Stimulated activated CD4-positive, alpha-beta T cell treated with anti-CD3 and anti-CD28 coated beads, Interleukin-1b, Interleukin-23, amount 100 ng/mL, for 1 hour (primary cell): ENCODE measurements at places on chromosomes 1 and 21.
A peak's percentile ranks its signal among the peaks of the same experiment; 100 is the strongest.

DNA sequence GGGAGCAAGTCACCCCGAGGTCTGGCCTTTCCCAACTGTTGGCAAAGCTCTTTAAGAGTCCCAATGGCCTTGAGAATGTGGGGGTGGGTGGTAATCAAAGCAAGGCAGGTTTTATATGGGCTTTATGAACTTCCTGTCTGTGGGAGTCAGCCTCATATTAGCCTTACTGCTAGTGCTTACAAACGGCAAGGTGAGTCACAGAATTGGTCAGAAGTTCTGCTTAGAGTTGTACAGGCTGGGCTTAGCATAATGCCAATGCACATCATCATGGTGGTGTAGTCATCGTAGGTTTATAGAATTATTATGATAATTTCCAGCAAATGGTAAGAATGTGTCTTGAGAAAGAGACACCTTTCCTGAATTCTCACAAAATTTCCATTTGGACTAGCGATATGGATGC lies 192.7 kb upstream of the KIAA0040 start:
- DNase-seq = no peak

GRCh38 chr1:115839679-115840237 lies 1.2 kb downstream of the NHLH2 start:
- no peak for DNase-seq

- DNase-seq = no peak
Observed at GRCh38 chr1:226741009-226741408, 1.9 kb upstream of the ITPKB start.

DNA sequence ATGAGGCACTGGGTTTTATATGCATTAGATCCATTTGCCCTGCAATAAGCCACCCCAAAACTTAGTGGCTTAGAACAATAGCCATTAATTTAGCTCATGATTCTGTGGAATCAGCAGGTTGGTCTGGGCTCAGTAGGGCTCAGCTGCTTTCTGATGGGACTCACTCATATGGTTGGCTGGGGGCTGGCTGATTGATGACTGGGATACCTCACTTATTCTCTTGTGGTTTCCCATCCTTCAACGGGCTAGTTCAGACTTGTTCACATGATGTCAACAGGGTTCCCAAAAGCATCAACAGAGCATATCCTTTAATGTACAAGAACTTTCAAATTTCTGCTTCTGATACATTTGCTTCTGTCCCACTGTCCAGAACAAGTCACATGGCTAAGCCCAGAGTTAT lies 43.2 kb downstream of the DNM3 start:
- no peak for DNase-seq

GRCh38 chr1:51966559-51966958 lies 23.9 kb downstream of the RAB3B start:
- DNase-seq = no peak

- DNase-seq = no peak
Observed at GRCh38 chr1:231929311-231929710, 302.7 kb downstream of the DISC1 start.

GRCh38 chr21:42239556-42239955 lies 20.6 kb downstream of the ABCG1 start:
- DNase-seq = no peak

DNA sequence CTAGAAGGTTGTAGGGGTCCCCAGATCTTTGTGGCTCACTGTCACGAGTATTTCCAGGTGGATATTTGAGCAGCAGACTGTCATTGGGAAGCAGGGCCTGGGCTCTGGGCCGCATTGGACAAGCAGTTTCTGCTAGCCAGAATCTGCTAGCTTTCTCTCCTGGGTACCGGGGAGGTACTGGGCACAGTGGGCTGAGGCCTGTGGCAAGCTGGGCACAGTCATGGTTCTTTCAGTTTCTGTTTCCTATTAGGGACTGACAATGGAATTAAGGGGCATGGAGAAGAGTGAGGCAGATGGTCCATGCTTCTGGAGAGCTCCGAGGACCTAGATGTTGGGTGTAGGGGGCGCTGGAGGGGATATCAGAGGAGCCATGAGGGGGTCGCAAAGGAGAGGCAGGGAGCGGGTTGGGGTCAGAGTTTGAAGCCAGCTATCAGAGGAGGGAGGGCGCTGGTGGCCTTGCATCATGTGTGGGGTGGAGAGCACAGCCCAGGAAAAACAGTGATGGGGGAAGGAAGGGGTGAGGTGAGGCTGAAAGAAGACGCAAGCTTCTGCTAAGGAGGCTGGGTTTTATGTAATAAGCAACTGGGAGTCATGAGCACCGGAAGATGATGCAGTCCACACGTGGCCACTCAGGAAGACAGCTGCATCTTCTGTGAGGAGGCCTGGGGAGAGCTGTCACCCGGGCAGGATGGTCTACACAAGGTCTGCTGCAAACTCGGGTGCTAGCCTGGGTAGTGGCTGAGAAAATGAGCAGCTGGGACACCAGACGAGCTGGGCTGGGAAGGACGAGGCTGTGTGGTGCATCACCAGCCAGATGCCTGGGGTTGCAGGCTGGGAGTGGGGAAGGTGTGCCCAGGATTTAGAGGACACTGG lies 72.7 kb downstream of the IER5 start:
- no peak for DNase-seq

- no peak for DNase-seq
Observed at GRCh38 chr1:201109651-201110050, 2.6 kb downstream of the CACNA1S start.

DNA sequence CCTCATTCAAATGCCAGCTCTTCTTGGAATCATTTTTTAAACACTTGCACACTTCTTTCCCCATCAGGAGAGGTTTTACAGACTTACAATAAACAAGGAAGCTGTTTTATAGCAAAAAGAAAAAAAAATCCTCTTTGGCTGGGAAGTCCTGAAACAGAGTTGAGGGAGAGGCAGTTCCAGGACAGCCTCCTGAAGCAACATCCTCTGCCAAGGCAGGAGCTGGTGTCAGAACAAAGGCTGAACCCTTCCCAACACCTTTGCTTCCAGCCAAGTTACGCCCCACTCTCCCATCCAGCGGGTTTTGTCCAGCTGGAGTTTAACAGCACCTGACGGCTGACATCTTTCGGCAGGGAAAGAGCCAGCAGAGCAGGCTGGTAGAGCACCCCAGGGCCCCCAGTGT lies 287.8 kb downstream of the RRAGC start:
- DNase-seq = no peak

- DNase-seq = no peak
Observed at GRCh38 chr1:114010433-114011184, 31.3 kb downstream of the OLFML3 start.

- DNase-seq = no peak
Observed at GRCh38 chr1:79819140-79819539, 812.6 kb upstream of the ADGRL4 start.

GRCh38 chr1:110312188-110313121 lies 26.7 kb upstream of the RBM15 start:
- peak; percentile 38 for DNase-seq

DNA sequence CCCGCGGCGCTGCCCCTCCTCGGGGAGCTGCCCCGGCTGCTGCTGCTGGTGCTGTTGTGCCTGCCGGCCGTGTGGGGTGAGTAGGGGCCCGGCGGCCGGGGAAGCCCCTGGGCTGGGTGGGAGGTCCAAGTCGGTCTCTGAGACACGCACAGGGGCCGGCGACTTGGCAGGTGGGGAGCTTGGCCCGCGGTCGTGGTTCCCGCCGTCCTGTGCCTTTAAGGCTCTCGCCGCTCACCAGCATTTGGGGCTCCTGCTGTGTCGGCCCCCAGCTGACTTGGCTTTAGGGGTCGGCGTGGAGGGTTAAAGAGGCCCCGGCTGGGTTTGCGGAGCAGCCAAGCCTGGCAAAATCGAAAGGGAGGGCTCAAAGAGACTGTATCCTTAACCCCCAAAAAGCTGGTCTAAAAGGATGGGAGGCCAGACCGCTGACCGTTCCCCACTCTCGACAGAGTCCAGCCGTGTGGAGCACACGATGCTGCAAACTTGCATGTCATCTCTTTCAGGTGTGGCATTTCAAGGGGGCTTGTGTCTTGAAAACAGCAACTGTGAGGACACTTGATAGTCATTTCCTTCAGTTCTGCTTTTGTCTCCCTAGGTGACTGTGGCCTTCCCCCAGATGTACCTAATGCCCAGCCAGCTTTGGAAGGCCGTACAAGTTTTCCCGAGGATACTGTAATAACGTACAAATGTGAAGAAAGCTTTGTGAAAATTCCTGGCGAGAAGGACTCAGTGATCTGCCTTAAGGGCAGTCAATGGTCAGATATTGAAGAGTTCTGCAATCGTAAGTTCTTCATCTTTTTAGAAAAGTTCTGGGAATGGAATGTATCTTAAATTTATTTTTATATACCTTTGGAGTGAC lies 540 bp downstream of the CD55 start:
- no peak for DNase-seq

DNA sequence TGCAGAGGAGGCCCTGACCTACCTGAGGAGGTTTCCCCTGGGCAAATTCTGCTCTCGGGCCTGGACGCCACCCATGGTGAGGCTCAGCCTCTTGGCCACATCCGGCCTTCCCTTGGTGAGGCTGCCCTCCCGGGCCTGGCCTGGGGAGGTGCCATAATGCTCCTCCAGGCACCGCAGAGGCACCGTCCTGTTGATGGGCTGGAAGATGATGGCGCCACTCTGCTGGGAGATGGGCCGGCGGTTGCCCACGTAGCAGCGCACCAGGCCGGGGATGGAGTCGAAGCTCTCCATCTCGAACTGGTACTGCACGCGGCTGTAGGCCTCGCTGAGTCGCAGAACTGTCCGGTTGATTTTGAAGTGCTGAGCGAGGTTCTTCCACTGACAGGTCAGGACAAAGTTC lies 92.7 kb downstream of the BCAR3 start:
- no peak for DNase-seq

GRCh38 chr1:18139198-18139981 lies 31.8 kb downstream of the IGSF21 start:
- no peak for DNase-seq

- no peak for DNase-seq
Observed at GRCh38 chr1:204896787-204897469, 26.3 kb downstream of the NFASC start.

DNA sequence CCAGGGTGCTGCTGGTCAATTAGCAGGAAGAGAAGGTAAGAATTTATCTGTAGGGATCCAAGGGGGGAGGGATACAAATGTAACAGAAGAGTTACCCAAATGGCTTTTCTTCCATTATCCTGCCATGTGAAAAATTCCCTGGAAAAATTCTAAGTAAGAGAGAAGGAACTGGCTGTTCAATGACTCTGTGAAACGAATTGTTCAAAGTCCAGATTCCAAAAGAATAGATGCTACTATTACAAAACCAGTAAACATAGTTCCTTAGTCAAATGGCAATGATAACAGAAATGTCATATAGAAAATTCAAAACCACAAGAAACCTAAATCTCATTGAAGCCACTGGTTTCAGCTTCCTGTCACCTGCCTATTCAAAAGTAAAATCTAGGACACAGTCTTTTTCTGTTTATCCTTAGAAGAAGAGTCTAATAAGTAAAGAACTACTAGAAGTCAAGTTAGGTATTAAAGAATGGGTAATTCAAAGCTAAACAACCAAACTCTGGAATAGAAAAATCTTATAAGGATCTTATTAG lies 102.6 kb downstream of the ZNF644 start:
- no peak for DNase-seq

DNA sequence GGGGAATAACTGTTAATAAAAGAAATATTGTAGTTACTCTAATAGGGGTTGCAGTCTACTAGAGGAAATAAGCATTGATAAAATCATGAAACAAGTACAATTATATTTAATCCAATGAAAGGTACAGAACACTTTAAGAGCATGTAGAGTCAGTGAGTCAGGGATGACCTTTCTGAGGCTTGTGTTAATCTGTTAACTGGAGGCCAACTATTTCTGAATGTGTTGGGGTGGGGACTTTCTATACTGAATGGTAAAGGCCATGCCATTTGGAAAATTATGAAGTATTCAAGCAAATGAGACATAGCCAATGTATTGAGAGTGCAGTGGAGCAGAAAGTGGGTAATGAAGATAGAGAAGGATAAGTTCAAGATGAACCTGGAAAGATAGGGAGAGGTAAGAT lies 646.2 kb downstream of the ADGRL2 start:
- no peak for DNase-seq

DNA sequence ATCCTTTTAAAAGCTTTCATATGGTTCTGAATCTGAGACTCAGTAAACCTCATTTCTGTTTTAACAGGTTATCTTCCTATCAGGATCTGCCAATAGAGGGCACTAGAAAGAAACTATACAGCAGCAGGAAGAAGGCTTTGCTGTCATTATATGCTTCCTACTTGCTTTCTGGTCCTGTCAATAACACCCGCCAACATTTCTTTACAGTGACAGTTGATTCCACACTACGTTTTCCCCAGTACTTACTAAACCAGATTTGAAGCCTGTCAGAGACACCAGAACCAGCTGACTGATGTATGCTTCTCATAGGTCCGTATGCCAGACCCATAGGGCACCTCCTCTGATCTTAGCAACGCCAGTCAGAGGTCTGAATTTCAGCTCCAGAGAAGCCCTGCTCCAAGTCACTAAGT lies 341.0 kb upstream of the NEGR1 start:
- DNase-seq = no peak

DNA sequence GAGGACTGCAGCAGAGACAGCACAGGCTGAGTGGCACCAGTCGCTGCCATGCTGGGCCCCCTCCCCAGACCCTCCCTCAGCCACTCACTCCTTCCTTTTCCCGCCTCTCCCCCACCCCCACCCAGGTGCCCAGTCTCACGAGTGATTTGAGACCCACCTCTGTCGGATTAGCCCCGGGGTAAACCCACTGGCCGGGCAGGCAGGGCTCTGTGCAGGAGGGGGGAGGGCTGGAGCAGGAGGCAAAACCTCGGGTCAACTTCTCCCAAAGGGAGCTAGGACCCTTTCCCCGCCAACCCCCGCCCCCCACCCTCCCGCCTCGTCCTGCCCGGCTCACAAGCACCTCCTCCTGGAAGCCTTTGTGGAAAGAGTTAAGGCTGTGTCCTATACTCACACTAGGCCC lies 3.5 kb upstream of the MRPL24 start:
- DNase-seq = no peak

DNA sequence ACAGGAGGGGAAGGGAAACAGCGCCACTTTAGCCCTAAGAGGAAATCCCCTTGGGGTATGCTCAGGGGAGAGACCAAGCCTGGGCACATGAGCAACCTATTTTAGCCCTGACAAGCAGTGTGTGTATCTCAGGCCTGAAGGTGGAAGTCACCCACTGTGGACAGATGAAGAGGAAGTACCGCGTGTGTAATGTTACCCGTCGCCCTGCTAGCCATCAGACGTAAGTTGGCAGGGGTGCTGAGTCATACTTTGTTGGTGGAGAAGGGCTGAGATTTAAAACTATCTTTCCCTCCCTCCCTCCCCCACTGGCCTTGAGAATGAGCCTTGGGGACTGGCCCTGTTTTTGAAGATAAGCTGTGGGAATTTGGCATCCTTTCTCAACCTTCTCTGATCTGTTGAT lies 11.2 kb downstream of the AGO1 start:
- DNase-seq = no peak

- no peak for DNase-seq
Observed at GRCh38 chr1:234771642-234772344, 161.8 kb upstream of the IRF2BP2 start.

- DNase-seq = no peak
Observed at GRCh38 chr21:28229814-28230213, 762.9 kb downstream of the LTN1 start.
